ENCODE measurements at places on chromosomes 16 and 17.

- DNase-seq, result no peak
Observed at GRCh38 chr17:13413001-13413400, 188.7 kb downstream of the HS3ST3A1 start.

DNA sequence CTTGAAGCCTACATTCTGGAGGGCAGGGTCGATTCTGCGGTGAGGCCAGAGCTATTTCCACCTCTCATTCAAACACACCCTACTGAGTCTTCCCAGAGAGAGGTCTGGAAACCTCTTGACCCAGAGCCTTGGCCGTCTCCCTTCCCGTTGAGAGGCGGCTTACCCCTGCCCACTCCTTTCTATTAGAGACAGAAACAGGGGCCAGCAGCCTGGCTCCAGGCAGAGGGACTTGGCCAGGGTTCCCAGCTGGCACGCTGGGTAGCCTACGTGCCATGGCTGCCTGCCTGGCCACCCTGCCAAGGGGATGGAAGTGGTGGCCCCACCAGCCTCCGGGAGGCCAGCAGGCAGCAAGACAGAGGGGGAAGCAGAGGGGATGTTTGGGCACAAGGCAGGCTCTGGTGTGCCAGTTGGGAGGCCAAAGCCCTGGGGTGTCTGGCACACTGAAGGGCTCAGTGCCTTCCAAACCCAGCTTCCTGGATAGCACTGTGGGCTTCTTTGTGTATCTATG lies 6.0 kb downstream of the STAC2 start:
- no peak for DNase-seq

DNA sequence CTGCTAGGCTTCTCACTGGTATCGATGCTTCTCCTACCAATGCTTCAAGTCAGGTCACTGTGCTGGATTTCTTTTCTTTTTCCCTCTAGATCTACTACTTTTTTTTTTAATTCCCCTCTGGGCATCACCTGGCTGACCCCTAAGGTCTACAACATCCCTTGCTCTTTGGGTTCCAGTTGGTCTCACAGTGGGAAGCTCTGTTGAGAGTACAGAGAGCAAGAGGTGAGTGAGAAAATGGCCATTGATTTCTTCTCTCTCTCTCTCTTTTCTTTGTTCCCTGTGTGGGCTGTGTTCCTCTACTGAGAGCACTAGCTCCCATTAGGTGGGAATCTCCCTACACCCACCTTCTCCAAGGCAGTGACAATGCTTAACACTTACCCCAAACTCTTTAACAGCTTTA lies 413.4 kb downstream of the KCNJ2 start:
- DNase-seq, result no peak

GRCh38 chr17:2366747-2367494 lies 29.6 kb downstream of the SGSM2 start:
- DNase-seq, result no peak

GRCh38 chr16:53131050-53131362 lies 76.2 kb downstream of the CHD9 start:
- no peak for DNase-seq

Measured in ureter (tissue), 1 donor.